T-helper 17 cell (primary cell): ENCODE measurements at places on chromosomes 7 and 10.

DNA sequence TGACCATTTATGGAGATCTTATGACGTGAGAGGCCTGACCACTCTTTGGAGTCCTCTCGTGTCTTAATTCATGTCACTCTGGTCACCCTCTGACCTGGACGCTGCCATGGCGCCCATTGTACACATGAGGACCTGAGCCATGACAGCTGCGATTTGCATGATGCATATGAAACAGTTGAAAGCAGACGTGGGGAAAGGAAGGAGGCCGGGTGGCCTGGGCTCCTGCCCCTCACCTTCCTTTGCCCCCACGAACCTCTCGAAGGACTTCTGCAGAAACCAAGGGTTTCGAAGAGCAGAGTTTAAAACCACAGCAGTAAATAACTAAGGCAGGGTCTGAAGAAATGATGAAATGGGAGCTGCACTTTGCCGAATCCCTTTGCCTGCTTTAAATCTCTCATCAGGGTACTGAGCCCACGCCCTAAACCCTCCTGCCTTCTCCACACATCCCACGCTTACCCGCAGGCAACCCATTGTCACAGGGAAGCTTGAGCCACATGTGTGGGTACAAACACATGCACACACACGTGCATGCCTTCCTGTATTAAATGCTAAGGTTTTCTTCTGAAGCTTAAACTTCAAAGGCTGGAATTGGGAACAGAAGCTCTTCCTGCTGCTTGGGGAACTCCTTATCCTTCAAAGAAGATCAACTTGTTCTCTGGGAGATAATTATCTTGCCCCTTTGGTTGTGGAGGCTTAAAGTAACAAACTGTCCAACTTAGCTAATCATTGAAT, 11.7 kb upstream of the CALML3 start:
- peaks cover 18% of the 10 kb centered on the region for H3K4me1 ChIP-seq
- peaks cover 53% of the 10 kb centered on the region for H3K27me3 ChIP-seq
- peak overlapping the region; percentile 28 for H3K4me3 ChIP-seq
- H3K27ac ChIP-seq: peak overlapping the region; percentile 32
- peaks cover 4% of the 10 kb centered on the region for H3K36me3 ChIP-seq
- DNase-seq: no peak

DNA sequence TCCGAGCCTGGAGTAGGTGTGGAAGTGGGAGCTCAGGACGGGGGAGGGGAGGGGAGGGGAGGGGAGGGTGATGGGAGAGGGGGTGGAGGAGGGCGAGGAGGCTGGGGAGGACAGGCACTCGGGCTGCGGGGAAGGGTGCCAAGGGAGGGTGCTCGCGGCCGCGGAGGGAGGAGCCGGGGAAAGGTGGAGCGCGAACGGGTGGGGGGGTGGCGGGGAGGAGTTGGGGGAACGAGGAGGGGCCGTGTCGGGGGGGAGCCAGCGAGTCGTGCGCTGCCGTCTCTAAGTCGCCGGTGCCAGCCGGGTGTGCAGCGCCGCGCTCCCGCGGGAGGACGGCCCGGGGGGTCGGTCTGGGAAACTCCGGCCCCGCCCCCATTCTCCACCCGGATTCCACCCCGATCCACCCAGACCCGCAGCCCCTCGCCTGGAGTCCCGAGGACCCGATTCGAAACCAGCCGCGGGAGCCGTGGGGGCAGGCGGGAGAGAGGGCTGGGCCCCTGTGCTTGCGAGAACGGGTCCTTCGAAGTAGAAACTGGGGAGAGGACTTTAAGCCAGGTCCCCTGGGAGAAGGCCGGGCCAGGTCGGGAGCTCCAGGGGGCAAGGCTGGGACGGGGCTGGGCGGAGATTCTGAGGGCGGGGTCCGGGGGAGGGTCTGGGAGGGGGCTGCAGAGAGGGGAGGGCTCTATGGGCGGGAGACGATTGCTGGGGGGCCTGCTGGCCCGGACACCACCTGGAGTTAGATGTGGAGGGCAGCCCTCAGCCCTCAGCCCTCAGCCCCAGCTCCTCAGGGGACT, at the start of gene ZNF467:
Gene ZNF467 (minus strand): TSS at position 143 of the 791 bp plus-strand sequence. CDS start 2,556 bp downstream, outside the sequence.
- H3K36me3 ChIP-seq: no peaks in the 10 kb centered on the region
- H3K4me1 ChIP-seq: peaks cover 8% of the 10 kb centered on the region
- peak within 1 kb of the TSS; percentile 91 for H3K4me3 ChIP-seq
- DNase-seq: peak; percentile 30

GRCh38 chr10:126496771-126497545, 108.7 kb upstream of the ADAM12 start:
- no peak overlapping the region for H3K4me3 ChIP-seq
- H3K27ac ChIP-seq: peak overlapping the region; percentile 14
- no peaks in the 10 kb centered on the region for H3K27me3 ChIP-seq

- H3K27ac ChIP-seq: no peak overlapping the region
- H3K27me3 ChIP-seq: no peaks in the 10 kb centered on the region
- DNase-seq: no peak
- no peaks in the 10 kb centered on the region for H3K36me3 ChIP-seq
- no peak overlapping the region for H3K4me3 ChIP-seq
These were observed 594.5 kb downstream of the ACTR3B start for GRCh38 chr7:153354071-153354470.

DNA sequence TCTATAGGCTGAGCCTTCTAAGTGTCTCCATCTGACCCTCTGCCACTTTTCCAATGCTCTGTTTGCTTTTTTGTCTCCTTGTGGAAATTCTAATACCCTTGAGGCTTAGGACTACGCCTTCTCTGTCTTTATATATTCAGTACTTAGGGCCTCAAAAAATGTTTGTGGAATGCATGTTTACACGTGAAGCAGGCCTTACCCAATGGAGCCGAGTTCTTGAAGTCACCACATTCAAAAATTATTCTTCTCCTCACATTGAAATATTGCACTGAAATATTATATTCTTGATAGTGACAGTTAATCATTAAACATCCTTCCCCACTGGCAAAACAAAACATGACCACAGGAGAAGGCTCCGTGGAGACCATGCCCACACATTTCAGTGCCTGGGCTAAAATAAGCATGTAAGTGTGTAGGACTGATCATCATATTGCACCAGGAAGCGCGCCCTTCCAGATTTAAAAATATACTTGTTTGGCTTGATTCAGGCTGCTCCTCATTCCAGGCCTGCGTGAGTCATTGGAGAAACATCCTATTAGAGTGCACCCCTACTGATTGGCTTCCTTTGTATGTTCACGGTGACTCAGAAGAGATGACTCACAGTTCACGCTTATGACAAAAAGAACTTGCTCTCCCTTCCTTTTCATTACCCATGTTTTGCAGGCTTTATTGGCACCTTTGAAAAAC, 307.4 kb upstream of the AOAH start:
- no peak overlapping the region for H3K4me3 ChIP-seq
- H3K27ac ChIP-seq: no peak overlapping the region
- H3K36me3 ChIP-seq: peaks cover 10% of the 10 kb centered on the region
- no peak for DNase-seq

DNA sequence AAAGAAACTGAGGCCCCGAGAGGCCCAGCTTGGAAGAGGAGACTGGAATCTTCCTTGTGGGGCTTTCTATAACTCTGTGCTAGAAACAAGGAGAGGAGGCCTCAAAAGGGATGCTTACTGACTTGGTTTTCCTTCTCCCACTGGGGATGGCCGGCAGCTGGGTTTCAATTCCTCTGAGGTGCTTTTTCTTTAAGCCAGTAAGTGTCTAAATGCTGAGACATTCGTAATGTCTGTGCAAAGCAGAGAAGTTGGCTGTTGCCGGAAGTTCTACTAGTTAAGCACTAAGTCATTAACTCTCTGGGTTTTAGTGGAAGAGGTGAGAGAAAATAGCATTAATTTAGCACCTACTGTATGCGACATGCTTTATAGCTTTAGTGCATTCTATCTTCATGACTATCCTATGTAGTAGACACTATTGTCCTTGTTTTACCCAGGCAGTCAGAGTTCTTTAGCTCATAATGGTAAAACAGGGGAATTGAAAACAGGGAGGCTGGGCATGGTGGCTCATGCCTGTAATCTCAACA, 135.2 kb downstream of the RGS10 start:
- peaks cover 2% of the 10 kb centered on the region for H3K4me1 ChIP-seq
- no peak for DNase-seq
- no peak overlapping the region for H3K4me3 ChIP-seq
- H3K27ac ChIP-seq: no peak overlapping the region

GRCh38 chr7:157017603-157018327, 7.3 kb upstream of the MNX1 start:
- H3K4me3 ChIP-seq: no peak overlapping the region
- H3K36me3 ChIP-seq: no peaks in the 10 kb centered on the region
- H3K27ac ChIP-seq: no peak overlapping the region
- peaks cover 65% of the 10 kb centered on the region for H3K27me3 ChIP-seq

DNA sequence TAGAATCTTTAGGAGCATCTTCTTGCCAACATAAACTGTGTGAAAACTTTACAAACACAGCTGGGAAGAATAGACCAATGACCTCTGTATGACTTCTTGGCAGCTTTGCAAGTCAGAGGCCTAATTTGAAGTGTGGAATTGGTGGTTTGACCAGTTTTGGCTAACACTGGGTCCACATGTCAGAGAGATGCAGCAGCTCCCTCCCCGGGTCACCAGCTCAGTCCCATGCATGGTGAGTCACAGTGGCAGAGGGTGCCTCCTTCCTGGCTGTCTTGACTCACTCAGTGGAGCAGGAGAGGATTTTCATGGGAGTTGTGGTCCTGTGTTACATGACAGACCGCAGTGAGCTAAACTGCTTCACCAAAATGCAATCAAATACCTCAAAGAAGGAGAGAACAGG, 8.2 kb upstream of the STARD3NL start:
- no peak overlapping the region for H3K27ac ChIP-seq
- peaks cover 6% of the 10 kb centered on the region for H3K4me1 ChIP-seq

DNA sequence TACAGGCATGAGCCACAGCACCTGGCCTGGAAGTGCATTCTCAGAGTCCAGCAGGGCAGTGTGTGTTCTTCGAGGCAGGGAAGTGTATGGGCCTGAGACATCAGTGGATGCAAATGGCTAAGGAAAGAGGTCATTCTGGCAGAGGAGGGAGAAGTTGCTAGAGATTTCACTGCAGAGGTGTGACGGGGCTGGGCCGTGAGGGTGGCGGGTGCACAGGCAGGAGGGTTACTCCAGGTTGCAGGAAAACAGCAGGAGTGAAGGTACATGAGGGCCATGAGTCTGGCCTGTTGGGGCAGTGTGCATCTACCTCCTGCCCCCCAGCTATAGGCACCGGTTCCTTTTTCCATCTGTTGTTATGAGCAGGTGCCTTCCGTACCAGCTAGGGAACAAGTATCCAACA, 29.3 kb downstream of the COL26A1 start:
- no peak for DNase-seq
- peaks cover 6% of the 10 kb centered on the region for H3K27me3 ChIP-seq
- peak overlapping the region; percentile 77 for H3K27ac ChIP-seq
- no peaks in the 10 kb centered on the region for H3K36me3 ChIP-seq
- peak overlapping the region; percentile 58 for H3K4me3 ChIP-seq

DNA sequence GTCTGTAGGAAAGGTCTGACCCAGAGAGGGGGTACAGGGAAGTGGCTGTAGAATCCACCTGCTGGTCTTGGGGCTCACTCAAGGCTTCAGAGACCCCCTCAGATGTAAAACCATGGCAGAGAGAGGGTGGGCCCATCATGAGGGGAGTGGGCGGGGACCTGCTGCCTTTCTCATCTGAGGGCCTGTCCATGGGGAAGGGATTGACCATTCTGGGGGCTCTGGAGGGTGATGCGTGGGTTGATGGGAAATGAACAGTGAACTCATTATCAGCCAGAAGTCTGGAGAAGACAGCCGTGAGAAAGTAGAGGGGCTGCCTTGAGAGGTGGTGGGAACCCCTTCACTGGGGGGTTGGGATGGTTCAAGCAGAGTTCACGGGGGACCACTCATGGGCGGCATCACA, 66.8 kb downstream of the MINDY4 start:
- no peaks in the 10 kb centered on the region for H3K27me3 ChIP-seq
- H3K4me1 ChIP-seq: peaks cover 5% of the 10 kb centered on the region
- no peak for DNase-seq
- H3K27ac ChIP-seq: no peak overlapping the region
- H3K36me3 ChIP-seq: peaks cover 2% of the 10 kb centered on the region

GRCh38 chr10:107032700-107033401, 131.7 kb downstream of the SORCS1 start:
- H3K4me3 ChIP-seq: no peak overlapping the region
- H3K27me3 ChIP-seq: no peaks in the 10 kb centered on the region
- no peak overlapping the region for H3K27ac ChIP-seq
- no peaks in the 10 kb centered on the region for H3K4me1 ChIP-seq
- no peaks in the 10 kb centered on the region for H3K36me3 ChIP-seq

DNA sequence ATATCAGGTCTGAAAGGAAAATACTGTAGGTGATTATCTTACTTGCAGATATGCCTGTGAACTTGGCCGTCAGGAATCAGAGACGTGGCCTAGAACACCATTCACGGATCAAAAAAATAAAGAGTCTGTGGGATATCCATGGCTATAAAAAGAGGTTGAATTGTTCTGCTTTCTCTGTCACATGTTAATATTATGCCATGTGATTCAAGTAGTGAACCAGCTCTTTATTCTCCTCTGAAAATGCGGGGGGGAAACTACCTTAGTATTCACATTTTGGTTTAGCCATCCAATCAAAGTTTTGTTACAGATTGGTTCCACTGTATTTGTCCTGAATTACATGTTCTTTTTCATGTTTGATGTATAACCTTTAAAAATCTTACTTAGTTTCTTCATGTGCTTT, 120.5 kb downstream of the CCNY start:
- no peaks in the 10 kb centered on the region for H3K27me3 ChIP-seq
- H3K4me1 ChIP-seq: peaks cover 55% of the 10 kb centered on the region
- no peak overlapping the region for H3K4me3 ChIP-seq
- no peaks in the 10 kb centered on the region for H3K36me3 ChIP-seq
- H3K27ac ChIP-seq: no peak overlapping the region

DNA sequence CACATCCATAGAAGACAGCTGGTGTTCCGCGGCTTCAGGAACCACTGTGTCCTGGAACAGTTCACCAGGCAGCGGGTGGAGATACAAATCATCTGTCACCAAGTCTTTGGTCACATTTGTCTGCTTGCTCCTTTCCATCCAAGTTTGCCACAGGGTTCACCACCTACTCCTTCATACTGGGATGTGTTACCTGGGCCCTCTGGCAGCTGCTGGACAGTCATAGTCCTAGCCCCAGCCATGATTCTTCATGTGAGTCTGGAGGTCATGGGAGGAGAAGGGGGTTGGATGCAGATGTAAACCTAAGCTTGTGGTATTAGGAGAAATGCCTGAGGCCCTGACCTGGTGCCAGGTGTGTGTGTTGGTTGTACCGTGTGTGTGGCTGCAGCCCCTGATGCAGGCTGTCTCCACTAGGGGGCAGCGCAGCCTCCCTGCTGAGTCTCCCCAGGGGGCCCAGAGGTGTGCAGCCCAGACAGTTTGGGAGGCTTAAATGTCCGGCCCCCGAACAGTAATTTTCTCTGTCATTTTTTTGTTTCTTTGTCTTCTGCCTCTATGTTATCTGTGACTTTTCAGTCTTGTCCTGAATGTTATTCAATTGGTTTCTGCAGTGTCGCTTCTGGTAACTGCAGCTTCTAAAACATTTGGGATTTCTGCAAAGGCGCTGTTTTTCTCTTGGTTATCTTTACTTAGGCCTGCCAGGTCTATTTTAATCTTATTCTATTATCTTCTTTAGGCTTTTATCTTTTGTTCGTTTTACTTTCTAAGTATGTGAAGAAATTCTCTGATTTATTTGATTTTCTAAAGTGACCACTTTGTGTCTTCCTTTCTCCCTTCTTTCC, 14.8 kb downstream of the NPS start:
- DNase-seq: no peak
- H3K36me3 ChIP-seq: no peaks in the 10 kb centered on the region
- no peak overlapping the region for H3K27ac ChIP-seq
- H3K4me1 ChIP-seq: no peaks in the 10 kb centered on the region
- H3K4me3 ChIP-seq: no peak overlapping the region

GRCh38 chr7:12927635-12928434, 240.4 kb downstream of the ARL4A start:
- peaks cover 35% of the 10 kb centered on the region for H3K27me3 ChIP-seq
- H3K27ac ChIP-seq: no peak overlapping the region
- H3K36me3 ChIP-seq: no peaks in the 10 kb centered on the region
- H3K4me3 ChIP-seq: no peak overlapping the region
- H3K4me1 ChIP-seq: no peaks in the 10 kb centered on the region
